ENCODE measurements at places on chromosomes 5 and 9.
A peak's percentile ranks its signal among the peaks of the same experiment; 100 is the strongest.

DNA sequence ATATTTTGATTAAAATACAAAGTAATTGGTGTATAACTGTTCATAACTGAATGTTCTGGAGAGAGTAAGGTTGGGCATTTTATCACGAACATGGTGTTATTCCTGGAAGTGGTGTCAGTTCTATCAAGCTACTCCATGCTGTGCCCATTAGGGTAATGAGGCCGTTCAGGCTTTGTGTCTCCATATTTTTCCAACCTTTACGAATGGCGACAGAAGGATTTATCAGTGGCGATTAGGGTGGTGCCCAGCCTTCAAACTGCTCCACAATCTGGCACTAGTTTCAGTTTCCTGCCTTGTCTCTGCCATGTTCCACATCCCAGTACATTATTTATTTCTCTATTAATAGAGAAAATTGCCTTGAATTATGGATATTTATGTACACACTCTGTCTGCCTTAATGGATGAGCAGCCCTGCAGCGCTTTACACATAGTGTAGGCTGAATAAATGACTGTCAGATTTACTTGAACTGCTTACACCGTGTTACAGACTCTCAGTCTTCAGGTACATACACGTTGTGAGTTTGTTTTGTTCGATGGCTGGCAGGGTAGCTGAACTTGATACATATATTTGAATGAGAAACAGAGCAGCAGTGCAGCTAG is 23.9 kb upstream of the TMC1 start:
- DNase-seq: no peak

DNA sequence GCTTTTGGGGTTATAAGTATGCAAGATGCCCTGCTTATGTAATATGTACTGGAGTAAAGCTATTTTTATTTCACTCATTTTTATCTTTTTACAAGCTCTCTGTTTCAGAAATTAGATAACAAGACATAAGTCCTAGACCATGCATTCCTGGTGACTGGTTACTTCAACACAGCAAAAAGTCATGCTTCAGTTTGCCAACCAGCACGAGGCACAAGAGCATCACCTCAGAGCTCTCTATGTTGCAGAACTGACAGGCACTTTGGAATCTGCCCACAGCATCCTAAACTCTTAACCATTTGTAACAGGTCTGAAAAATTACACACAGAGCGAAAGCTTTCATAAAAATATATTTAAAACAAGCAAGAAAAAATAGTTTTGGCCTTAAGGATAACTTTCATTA is 112.8 kb downstream of the MARCHF11 start:
- no peak for DNase-seq

- no peak for DNase-seq
Observed at GRCh38 chr9:131739133-131739958, 530 bp downstream of the RAPGEF1 start.

GRCh38 chr9:128882677-128883603 is 1.0 kb downstream of the LRRC8A start:
- DNase-seq: no peak

GRCh38 chr9:126148994-126149393 is 177.6 kb upstream of the MVB12B start:
- DNase-seq: no peak

DNA sequence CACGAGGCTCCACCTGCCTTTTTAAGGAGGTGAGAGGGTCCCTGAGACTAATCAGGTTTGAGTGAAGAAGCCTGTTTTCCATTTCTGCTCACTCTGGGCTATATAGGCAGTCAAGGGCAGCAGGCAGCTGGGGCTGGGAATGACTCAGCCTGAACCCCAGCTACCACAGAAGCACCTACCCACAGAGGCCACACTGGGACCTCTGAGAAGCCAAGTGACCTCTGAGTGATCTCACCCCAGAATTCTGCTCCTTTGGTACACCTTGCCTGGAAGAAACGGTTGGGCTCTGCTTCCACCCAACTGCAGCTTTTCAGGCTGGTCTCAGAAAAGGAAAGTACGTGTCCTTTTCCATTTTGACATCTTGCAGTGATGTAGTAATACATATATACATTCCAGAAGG is 6.8 kb downstream of the FAM219A start:
- DNase-seq: no peak

GRCh38 chr5:5588887-5589826 is 166.7 kb downstream of the ICE1 start:
- no peak for DNase-seq

DNA sequence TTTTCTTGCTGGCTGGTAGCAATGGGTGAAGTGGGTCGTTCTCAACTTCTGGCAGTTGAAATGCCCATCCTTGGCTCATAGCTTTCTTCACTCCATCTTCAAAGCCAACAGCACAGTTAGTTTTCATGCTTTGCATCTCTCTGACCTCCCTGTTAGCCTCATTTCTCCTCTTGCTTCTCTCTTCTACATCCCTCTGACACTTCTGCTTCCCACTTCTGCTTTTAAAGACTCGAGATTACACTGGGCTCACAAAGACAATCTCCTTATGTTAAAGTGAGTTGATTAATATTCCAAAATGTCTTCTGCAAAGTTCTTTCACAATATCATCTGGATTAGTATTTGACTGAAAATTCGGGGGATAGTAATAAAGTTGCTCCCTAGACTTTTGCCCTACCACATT is 684.8 kb upstream of the CCNG1 start:
- DNase-seq: no peak

GRCh38 chr5:177320879-177321278 is 9.2 kb upstream of the MXD3 start:
- no peak for DNase-seq

DNA sequence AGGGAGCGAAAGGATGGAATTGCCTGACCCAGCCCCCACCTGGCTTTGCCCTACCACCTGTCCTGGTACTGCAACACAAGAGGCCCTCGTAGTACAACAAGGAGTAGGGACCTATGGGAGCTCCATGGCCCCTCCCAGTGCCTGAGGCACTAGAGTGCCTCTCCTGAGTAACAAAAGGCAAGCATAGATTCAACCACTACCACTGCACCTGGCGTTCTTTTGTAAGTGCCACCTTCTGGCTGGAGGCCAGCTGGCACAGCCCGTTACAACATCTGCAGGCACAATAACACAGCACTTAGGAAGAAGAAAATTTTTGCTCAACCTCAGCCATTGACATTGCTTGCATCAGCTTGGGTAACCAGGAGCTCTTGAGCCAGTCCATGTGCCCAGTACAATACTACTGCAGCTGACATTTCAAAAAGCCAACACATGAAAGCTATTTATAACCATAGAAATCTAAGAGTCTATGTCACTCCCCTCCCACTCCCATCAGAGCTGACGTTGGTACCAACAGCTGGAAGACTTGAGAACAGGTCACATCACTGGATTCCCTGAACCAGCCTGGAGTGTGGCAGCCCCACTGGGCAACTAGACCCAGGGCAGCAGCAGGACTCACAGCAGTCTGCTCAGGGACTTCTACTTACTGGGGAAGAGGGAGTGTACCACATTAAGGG is 17.7 kb upstream of the FAM174A start:
- DNase-seq: no peak

DNA sequence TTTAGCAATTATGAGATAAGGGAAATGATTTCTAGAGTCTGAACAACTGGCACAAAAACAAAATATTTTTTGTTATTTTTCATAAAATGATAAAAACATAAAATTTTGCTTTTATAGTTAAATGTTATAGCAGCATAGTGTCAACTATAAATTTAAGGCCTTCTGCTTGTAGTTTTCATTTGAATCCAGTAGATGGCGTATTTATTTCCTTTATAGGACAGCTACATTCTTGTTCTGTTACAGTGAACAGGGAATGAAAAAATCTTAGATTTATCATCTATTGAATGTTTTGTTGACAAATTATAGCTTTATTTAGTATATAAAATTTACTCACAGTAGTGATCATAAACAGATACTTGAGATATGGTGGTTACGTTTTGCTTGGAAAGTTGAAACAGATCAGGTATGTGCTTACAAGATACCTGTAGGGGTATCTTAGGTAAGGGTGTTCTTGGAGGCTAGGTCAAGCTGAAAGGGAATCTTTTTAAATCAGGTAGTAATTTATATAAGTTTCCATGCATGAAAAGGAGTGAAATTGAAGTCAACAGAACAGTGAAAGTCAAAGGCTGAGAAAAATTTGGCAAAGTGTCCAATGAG is 239.3 kb upstream of the GRIN3A start:
- DNase-seq: no peak

- DNase-seq: peak; percentile 21
Observed at GRCh38 chr5:127564002-127564769, 46.7 kb downstream of the PRRC1 start.

GRCh38 chr5:61784341-61784740 is 452.3 kb downstream of the ZSWIM6 start:
- no peak for DNase-seq

GRCh38 chr9:89755821-89756220 is 151.0 kb downstream of the GADD45G start:
- no peak for DNase-seq

DNA sequence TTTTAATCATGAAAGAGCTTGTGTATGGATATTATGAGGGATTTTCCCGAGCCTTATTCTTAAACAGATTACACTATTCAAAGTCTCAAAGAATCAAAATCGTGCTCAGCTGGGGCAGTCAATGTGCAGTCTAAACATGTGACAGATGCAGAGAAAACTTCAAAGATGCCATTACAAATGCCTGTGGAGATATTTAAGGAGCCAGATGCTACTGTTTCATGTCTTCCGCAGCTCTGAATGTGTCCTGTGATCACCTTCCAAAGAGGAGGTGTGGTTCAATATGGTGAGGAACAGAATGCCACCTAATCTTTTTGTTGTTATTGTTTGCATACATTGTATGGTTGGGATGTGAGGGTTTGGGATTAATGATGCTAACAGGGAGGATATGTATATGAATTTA is 593.3 kb upstream of the ARRDC3 start:
- DNase-seq: no peak

GRCh38 chr5:17089690-17090089 is 127.7 kb upstream of the BASP1 start:
- DNase-seq: no peak

DNA sequence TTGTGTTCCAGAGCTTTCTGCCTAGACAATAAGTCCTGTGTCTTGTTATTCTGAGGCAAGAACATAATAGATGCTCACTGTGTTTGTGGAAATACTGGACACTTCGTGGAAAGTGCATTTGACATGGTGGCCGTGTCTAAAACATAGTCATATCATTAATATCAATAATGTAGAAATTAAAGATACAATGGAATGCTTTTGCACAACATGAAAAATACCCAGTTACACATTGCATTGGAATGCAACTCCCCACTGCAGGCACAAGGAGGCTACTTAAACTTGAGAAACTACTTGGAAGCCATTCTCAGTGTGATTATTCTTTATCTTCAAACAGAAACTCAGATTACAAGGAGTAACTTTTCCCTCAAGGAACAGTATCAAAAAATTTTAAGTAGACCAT is 145.3 kb upstream of the ZNF462 start:
- DNase-seq: no peak

GRCh38 chr5:137822158-137822764 is 45.4 kb upstream of the MYOT start:
- no peak for DNase-seq

DNA sequence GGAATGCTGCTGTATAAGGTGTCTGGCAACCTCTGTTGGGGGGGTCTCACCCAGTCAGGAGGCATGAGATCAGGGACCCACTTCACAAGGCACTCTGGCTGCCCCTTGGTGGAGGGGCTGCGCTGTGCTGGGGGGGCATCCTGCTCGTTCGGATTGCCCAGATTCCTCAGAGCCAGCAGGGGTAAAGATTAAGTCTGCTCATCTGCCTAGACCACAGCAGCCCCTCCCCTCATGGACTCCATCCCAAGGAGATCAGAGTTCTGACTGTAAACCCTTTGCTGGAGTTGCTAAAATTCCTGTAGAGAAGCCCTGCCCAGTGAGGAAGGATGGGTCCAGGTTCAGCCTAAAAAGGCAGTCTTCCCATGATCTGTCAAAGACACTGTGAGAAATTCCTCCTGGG is 262.0 kb upstream of the C9orf72 start:
- DNase-seq: no peak

- no peak for DNase-seq
Observed at GRCh38 chr5:159712672-159713071, 203.6 kb upstream of the ADRA1B start.

DNA sequence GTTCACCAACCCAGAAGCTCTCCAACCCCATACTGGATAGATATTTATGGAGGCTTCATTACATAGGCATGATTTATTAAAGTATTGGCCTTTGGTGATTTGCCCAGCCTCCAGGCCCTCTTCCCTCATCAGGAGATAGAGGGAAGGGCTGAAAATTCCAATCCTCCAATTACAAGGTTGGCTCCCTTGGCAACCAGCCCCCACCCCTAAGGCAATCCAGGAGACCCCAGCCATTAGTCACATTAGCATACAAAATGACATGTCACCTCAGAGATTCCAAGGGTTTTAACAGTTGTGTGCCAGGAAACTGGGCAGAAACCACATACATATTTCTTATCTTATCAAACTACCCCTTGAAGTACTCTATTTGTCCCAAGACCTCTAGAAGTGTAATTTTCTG is 210.0 kb downstream of the HINT1 start:
- DNase-seq: no peak

Measured in stimulated activated naive CD4-positive, alpha-beta T cell (primary cell).